Esophagus squamous epithelium (tissue), 5 donors: ENCODE measurements at places on chromosomes 12 and 14. TPM values are rescaled to one million over a fixed set of nuclear protein-coding genes. Genes with fewer than 3 reads are reported as not detected.

GRCh38 chr12:71556448-71556847 lies 107.2 kb downstream of the ZFC3H1 start:
- DNase-seq = no peak

- DNase-seq = no peak
Observed at GRCh38 chr12:4440187-4440941, 5.3 kb downstream of the FGF6 start.

Gene ST8SIA1
- 0.38 TPM for total RNA-seq

GRCh38 chr12:87704374-87704773 lies 324.8 kb downstream of the C12orf50 start:
- DNase-seq = no peak

Gene NUAK1
- total RNA-seq = 3.4 TPM

Gene RAN
- total RNA-seq = 375 TPM

GRCh38 chr12:98514982-98515286 lies 456 bp upstream of the TMPO start:
- no peak for DNase-seq

Gene GYS2
- 0.29 TPM for total RNA-seq

- no peak for DNase-seq
Observed at GRCh38 chr12:124412646-124413015, 117.7 kb downstream of the RFLNA start.

Gene NKX2-1
- total RNA-seq = not detected

DNA sequence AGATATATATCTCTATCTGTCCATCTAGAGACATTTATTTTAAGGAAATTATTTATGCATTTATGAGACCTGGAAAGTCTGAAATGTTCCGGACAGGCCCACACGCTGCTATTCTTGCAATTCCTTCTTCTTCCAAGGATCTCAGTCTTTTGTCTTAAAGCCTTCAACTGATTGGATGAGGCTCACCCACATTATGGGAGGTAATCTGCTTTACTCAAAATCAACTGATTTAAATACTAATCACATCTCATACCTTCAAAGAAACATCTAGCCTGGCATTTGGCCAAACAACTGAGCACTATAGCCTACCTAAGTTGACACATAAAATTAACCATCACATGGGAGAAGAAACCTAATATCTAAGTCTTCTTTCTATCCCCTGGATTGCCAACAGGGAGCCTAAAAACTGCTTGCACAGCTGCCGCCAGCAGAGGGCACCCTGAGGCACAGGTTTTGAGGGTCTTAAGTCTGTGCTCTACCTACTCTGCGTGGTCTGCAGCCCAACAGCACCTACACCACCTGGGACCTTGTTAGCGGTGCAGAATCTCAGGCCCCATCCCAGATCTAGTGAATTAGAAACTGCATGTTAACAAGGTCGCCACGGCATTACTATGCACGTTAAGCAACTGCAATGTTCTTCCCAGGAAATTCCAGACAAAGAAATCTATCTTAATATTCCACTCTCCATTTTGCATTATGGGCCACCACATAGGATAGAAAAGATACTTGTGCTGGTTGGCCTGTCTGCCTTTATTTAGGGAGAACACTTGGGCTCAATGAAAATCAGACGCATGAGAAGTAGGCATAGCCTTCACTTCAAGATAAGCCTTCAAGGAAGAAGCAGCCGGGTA lies 249.7 kb downstream of the FOXG1 start:
- no peak for DNase-seq

- no peak for DNase-seq
Observed at GRCh38 chr14:83828406-83828805, 1701.5 kb upstream of the FLRT2 start.
